Cortex of kidney (tissue), 1 donor: ENCODE measurements at places on chromosomes 2 and 18.

- DNase-seq: no peak
These were observed 147.5 kb downstream of the METTL4 start for GRCh38 chr18:2423761-2424160.

DNA sequence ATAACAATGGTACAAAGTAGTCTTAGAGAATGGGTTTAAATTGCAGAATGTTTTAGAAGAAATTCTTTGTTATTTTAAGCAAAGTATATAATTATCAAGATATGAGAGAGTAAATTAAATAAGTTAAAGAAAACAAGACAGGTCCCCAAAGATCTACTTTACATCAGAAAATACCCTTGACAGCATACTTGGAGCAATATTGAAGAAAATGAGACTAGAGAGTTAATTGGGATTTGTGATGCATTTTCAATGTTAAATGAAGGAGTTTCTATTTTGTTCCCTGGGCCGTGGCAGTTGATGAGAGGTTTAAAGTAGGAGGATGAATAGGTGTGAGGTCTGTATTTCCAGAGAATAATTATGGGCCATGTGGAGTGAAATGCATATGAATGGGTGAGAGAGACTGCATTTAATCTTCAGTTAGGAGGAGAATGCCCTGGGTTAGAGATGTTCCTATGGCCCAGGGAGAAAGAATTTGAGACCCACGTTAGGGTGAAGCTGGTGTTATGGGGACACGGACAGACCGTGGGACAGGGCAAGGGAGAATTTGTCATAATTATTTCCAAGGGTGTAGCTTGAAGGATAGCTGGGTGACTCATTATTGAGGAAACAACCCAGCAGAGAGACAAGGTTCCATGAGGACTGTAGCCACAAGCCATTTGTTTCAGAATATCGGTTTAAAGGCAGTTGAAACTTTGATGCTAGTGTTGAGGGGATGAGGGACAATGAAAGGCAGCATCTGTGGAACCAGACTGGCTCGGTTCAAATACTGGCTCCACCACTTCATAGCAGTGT lies 22.7 kb downstream of the MGAT5 start:
- DNase-seq: no peak

- DNase-seq: no peak
These were observed 1918.2 kb upstream of the PIK3C3 start for GRCh38 chr18:40036861-40037260.

DNA sequence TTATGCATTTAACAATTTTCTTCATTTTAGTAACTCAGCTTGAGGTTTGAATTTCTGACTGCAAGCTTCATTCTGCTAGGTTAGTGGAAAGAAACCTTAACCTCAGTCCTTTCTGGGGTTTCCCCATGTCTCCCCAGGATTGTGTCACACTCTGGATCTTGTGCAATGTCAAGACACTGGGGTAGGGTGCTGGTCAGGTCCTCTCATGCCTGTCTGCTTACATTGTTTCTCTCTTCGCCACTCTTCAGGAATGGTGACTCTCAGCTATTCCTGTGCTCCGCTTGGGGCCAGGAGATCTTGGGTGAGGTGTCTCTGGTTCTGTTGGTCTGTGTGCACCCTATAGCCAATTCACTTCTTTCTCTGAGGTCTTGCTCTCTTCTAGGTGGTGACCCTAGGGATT lies 23.9 kb downstream of the CTLA4 start:
- no peak for DNase-seq

DNA sequence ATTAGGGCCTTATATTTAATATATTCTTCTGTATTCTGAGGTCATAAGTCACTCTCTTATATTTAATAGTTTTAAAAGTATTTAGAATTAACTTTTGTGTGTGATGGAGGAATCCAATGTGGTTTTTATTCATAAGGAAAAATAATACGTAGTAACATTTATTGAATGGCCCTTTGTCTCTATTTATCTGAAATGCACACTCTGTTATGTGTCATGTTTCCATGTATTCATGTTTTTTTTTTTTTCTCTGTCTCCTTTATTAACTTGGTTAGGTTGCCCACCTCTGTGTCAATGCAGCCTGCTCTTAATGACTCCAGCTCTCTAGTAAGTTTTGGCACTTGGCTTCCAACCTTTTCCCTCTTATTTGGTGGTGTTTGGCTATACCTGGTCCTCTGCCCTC lies 33.8 kb downstream of the RNF144A start:
- no peak for DNase-seq
